ENCODE measurements at places on chromosomes 12 and 14.

GRCh38 chr12:67647181-67647798, 1.3 kb upstream of the DYRK2 start:
- DNase-seq = peak; percentile 31

- DNase-seq = no peak
Measured at GRCh38 chr12:14573118-14573517, 5.4 kb upstream of the PLBD1 start.

- no peak for DNase-seq
Measured at GRCh38 chr12:108647585-108648287, 14.0 kb upstream of the SELPLG start.

- DNase-seq = no peak
Measured at GRCh38 chr14:75170772-75171171, 5.6 kb downstream of the TMED10 start.

DNA sequence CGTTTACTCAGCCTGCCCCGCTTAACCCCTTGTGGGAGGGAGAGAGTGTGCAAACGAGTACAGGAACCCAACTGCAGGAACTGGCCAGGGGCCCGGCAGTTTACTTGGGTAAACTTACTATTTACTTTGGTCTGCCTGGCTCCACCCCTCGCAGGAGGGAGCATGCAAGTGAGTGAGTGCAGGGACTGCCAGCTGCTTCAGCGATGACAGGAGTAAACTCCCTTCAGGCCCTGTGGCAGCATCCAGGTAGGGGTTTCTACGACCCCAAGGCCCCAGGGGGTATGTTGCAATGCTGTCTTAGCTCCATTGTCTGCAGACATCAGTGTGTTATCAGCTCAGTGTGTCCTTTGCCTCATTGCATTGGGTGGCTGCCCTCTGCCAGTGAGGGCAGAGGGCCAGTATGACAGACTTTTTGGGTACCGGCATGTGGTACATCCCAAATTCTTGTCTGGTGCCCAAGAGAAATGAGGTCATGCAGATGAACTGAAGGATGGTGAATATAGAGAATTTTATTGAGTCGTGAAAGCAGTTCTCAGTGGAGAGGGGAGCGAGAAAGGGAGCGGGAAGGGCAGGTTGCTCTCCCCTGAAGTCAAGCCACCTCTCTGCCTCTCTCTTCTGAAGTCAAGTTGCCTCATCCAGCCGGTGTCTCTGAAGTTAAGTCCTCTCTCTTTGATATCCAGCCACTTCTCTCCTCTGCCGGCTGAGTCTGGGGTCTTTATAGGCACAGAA, 181.8 kb downstream of the FUT8 start:
- DNase-seq = peak; percentile 48

DNA sequence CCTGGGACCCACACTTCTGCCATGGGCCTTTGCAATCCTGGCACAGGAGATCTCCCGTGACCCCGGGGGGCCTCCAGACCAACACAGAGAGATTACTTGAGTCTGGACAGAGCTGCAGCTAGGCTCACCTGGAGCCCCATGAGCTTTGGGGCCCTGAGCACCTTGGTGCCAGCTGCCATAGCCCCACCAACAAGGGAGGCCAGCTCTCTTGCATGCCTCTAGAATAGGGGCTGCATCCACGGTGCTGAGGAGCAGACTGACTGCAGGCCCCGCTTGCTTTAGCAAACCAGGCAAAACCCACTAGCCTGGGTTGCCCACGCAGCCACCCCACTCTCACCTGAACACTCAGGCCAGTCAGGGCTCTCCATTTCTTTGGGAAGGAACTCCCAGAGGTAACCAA, 3.7 kb upstream of the OR4N2 start:
- DNase-seq = no peak

- DNase-seq = no peak
Measured at GRCh38 chr14:63200035-63200740, 4.1 kb upstream of the RHOJ start.

- DNase-seq = no peak
Measured at GRCh38 chr12:15534874-15535273, 212.6 kb downstream of the PTPRO start.

GRCh38 chr12:5882511-5883190, 62.4 kb downstream of the ANO2 start:
- DNase-seq = no peak

GRCh38 chr12:49296034-49296835, 1.3 kb downstream of the PRPH start:
- DNase-seq = peak; percentile 78

- no peak for DNase-seq
Measured at GRCh38 chr14:91164676-91165075, 50.8 kb downstream of the DGLUCY start.

- DNase-seq = peak; percentile 53
Measured at GRCh38 chr14:73269729-73270531, 32.6 kb downstream of the PAPLN start.

DNA sequence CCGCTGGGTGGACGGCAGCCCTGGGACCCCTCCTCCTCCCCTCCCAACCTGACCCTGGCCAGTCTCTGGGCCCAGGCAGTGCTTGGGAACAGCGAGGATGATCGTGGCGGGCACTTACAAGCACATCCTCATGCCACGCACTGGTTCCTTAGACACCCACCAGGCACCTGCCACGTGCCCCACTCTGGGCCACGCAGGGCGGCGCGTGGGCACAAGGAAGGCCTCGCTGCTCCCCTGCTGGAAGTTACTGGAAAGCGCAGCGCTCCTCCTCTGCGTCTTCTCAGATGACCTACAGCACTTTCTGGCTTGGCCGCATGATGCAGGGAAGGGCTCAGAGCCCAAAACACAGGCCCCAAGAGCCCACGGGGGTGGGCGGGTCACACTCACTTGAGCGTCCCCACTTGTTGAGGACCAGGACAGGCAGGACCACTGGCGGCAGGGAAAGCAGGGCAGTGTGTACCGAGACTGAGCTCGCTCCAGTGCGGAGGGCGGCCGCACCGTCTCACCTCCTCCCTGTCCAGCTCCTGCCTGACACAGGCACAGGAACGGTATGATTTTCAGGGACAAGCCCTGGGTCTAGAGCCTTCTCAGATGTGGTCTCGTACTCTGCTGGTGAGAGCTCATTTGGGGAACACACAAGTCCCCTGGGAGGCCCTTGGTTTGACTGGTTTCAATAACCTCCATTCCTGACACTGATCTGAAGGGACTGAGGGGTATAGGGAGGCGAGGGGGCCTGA, 128.3 kb upstream of the EVL start:
- DNase-seq = no peak

DNA sequence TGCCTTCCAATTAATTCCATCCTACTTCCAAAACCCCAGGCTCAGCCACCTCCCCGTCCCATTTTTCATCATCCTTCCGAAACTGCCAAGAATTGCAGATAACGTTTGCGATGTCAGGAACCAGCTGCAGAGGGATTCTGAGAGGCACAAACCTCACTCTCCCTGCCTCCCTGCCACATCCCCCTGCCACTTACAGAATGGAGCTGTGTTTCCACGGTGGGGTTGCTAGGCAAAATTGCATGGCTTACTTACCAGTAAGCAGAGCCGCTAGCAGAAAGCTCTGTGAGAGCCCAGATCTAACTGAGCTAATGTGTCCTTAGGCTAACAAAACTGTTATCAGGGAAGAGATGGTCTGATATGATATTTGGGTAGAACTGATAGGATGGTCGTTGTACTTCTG, 127.4 kb downstream of the KCNK10 start:
- DNase-seq = peak; percentile 70

DNA sequence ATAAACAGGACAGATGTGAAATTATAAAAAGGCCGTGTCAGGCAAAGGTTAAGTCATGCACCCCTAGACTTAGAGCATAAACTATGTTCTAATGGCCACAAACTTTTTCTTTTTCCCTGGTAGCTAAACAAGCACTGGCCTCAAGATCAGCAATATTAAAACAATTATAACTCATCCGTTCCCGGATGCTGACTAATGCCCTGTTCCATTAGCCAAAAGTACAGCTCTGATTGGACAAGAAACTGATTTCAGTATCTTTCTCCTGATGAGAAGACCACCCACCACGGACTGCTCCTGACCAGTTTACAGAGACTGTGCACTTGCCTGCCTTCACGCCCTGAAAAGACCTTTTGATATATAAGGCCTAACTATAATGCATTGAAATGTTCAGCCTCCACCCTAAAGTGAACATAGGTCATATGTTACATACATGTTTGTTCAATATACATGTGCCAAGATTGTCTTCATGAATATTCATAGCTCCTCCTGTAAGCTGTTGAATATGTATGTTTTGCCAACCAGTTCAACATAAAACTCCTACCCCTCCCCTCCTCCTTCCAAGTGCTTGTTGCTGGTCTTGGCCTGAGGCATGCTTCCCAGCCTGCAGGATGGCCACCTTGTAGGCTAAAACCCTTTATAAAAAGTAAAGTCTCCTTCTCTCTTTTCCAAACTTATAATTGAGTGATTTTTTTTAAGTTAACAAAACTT, 162.0 kb downstream of the IPO8 start:
- no peak for DNase-seq

- DNase-seq = no peak
Measured at GRCh38 chr14:96867634-96868033, 70.5 kb downstream of the VRK1 start.

DNA sequence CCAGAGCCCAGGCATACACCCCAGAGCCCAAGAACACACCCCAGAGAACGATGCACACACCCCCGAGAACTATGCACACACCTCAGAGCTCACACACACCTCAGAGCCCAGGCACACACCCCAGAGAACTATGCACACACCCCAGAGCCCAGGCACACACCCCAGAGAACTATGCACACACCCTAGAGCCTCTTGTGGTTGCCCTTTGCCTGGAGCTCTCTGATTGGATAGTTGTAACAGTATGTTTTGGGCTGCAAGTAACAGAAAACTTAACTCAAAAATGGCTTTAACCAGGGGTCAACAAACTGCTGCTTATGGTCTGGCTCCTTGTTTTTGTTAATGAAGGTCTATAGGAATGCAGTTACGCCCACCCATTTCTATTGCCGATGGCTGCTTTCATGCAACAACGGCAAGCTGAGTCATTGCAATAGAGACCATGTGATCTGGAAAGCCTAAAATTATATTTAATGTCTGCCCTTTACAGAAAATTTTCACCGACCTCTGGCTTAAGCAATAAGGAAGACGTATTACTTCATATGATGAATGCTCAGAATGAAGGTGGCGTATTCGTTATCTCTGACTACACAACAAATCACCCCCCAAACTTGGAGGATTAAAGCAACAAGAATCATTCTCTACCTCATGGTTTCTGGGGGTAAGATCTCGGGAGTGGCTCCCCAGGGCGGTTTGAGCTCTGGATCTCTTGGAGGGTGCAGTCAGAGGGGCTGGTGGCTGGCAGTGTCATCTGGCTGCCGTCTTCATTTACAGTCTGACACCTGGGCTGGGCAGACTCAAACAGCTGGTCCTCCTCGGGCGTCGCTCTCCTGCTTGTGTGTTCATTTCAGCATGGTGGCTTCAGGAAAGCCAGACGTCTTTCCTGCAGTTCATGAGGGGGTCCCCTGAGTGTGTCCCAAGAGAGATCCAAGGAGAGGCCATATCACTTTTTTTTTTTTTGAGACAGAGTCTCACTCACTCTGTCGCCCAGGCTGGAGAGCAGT, 66.3 kb upstream of the NCOR2 start:
- no peak for DNase-seq

DNA sequence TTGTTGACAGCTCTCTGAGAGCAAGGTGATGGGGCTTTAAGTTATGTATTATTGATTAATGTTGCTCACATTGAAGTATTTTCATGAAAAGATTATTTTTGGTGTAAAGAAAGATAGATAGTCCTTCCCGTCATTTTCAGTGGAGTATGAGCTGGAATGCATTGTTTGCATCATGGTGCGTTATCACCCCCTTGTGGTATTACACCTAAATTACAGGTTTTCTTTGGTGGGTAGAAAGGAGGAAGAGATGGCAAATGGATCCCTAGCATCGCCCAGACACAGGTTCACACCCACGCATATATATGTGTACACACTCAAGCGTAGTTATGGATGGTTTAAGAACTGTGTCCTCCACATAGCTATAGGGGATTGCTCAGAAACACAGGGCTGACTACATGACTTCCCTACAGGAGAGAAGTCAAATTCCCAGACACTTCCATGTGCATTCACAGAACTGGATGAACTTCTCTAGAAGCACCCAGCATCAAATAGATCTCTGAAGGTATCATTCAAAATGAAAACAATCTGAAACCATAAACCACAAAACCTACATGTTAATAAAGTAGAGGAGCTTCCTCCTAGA, 14.4 kb upstream of the SERPINA10 start:
- peak; percentile 20 for DNase-seq

DNA sequence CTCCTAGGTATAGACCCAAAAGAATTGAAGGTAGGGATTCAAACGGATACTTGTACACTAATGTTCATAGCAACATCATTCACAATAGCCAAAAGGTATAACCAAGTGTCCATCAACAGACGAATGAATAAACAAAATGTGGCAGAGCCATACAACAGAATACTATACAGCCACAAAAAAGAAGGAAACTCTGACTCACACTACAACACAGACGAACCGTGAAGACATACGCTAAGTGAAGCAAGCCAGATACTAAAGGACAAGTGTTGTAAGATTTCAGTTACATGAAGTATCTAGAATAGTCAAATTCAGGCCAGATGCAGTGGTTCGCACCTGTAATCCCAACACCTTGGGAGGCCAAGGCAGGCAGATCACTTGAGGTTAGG, 19.1 kb downstream of the CAMKK2 start:
- no peak for DNase-seq

DNA sequence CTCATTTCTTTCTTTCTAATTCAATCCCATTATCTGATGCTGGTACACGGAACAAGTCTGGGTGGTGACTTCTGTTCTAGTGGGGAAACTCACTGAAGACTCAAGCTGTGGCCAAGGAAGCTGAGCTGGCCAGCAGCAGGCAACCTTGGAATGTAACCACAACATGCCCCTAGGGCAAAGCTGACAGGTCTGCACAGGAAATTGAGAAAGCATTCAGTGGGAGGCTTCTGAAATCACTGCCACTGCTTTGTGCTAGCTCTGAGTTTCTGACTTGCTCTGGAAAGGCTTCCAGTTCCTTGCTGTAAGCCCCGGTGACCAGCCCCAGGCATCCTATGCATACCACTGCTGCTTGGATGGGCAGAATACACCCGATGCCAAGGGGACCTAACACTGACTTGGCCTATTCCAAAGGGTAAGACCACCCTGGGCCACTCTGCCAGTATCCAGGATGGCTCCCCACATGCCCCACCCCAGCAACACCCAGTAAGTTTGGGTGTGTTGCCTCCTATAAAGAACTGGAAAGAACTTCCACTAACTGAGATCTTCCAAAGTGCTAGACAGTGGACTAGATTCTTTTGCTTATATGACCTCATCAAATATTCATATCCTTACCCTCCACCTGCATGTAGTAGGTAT, 84.5 kb upstream of the CDKN3 start:
- DNase-seq = no peak

Measured in neural progenitor cell (in vitro differentiated cells).